ENCODE measurements at places on chromosomes 5 and 9.
A peak's percentile ranks its signal among the peaks of the same experiment; 100 is the strongest.

GRCh38 chr5:180119903-180120236 lies 48.3 kb upstream of the RNF130 start:
- DNase-seq: no peak

DNA sequence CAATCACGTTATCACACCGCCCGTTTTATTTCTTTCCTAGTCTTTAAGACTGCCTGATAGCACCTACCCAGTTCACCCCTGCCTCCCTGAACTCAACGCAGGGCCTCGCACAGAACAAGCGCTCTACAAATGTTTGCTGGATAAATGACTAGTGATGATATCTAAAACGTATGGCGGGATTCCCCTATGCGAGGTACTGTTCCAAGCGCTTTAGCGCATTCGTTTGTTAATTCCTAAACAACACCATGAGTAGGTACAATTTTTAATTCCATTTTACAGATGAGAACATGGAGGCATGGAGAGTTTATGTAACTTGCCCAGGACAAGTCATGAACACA lies 6.6 kb downstream of the POU4F3 start:
- DNase-seq: no peak

DNA sequence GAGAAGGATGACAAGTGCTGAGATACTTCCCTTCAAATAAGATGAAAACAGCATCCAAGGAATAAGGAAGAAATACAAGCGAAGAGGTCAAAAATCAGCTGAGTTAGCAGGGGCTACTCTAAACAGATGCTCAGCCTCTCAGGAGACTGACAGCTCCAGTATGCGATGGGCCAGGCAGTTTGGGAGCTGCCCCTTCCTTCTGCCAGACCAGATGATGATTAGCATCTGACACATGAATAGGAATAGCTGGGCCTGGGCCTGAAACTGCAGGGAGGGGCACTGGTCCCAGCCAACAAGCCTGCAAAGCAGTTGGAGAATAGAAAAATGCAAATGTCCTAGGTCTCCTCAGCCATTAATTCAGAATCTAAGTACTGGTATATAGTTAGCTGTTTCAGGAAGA lies 13.1 kb upstream of the MAP3K1 start:
- DNase-seq: no peak

DNA sequence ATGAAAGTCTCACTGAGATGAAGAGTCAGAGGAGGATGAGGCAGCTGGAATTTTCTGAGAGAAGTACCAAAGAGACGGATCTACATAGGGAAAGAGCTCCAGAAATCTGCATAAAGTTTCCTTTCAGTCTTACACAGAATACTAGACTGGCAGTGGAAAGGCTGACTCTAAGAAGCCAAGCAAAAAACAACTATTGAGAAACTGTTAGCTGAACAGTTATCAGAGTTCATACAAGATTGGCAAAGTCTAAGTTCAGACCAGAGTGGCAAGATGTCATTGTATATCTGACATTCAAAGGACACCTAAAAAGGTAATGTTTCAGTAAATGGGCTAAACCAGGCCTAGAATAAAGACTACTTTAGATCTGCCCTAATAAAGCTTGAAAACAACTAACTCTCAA lies 209.0 kb downstream of the KIAA0825 start:
- DNase-seq: no peak

DNA sequence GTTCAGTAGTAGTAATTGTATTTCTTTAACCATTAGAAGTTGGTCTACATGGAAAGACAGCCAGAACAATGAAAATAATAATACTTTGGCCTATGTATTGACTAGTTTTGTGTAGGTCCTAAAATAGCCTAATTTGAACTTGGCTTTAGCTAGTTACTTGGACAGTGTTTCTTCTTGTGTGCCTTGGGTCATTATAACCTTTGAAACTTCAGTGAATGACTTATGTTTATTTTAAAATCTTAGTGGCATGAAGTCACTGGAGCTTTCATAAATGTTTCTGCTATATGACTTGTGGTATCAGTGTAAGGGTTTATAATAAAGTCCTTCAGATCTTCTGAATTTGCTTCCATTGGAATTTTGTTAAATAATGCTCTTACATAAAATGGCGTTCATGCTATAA lies 2.6 kb upstream of the FAM120AOS start:
- no peak for DNase-seq

GRCh38 chr5:119515192-119515591 lies 62.9 kb downstream of the HSD17B4 start:
- DNase-seq: peak; percentile 12

DNA sequence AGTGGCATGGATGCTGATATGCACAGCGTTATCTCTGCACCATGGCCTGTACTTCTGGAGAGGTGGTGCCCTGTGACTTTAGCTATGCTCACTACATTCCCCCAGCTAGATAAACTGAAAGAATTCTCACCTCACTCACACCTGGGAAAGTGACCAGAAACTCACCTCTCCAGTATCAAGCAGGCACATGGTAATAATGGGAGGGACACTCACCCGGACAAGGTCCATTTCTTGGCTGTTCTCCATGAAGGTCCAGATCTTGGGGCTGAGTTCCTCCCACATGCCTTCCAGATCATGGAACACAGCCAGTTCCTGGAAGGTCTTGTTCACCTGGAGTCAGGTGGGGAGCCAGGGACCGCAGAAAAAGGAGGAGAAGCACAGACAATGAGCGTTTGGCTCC lies 72.8 kb downstream of the NIPSNAP3B start:
- DNase-seq: no peak

DNA sequence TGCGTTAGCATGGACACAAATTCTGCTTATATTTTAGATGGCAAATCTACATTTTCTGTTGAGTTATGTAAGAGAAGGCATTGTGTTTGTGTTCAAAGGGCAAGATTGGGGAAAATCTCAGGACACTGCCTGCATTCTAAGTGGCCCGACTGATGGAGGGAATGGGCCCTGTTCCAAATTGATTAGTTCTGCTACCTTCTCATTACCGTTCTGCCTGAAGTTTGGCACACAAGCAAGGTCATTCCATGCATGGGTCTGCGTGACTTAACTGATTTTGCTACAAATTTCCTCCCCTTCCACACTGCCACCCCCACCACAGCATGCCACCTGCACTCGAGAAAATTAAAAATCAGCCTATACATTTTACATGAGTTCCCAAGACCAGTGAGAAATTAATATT lies 409.9 kb downstream of the BRINP1 start:
- no peak for DNase-seq

GRCh38 chr9:134522502-134522848 lies 119.1 kb upstream of the COL5A1 start:
- DNase-seq: no peak

DNA sequence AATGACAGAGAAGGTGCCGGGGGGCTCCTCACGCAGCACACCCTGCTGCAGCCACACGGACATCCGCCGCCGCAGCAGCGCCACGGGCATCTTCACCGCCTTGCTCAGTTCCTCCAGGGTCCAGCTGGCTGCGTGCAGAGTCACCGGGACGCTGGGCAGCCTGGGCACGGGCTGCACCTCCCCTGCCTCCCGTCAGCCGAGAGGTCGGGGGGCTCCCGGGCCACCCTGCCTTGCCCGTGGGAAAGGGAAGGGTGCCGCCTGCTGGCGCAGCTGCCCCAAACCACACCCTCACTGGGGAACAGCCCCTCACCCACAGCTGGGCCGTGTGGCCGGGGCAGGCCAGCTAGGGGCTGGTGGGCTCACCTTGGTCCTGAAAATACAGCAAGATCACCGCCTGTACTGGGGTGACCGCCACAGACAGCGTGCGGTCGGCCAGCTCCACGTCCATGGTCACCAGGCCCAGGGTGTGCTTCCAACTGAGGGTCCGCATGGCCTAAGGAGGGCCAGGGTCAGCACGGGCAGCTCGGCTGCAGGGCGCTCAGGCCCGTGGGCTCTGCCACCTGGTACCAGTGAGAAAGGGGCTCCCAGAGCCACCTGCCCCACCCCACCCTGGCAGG lies 3.6 kb upstream of the TMEM210 start:
- DNase-seq: no peak

DNA sequence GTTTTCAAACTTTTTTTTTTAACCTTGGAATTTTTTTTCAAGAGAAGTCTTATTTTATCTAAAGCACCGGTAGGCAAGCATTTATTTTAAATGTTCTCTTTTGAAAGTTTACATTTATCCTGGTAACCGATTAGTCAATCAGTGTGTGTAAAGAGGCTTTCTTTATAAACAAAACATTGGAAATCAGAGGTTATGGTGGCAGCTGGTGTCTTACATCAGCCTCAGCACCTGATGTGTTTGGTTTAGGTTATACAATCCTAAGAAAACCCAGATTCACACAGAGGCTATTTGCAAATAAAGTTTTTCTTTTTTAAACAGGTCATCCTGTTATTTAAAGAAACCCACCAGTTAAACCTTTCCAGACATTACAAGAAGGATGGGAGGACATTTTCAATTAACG lies 173.3 kb upstream of the GDNF start:
- no peak for DNase-seq

DNA sequence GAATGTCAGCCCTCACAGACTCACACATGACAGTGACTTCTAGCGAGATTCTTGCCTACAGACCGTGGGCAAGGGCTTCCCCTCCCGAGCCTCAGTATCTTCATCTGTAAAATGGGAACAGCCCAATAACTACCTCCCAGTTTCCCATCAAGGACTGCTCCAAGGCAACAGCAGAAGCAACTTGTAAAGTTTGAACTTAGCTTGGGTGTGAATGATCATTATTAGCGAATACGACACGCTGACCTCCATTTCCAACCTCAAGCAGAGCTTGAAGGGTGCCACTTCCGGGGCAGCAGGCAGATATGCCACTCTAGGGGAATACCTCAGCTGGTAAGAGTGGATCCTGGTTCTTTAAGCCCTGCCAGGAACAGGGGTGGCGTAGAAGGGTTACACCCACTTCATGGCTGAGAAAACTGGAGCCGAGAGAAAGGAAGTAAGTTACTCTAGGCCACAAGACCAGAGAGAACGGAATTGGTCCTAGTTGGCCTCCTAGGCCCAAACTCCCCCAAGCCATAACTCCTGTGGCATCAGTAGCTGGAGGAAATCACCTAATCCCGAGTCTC lies 2.0 kb downstream of the RNF44 start:
- DNase-seq: no peak

DNA sequence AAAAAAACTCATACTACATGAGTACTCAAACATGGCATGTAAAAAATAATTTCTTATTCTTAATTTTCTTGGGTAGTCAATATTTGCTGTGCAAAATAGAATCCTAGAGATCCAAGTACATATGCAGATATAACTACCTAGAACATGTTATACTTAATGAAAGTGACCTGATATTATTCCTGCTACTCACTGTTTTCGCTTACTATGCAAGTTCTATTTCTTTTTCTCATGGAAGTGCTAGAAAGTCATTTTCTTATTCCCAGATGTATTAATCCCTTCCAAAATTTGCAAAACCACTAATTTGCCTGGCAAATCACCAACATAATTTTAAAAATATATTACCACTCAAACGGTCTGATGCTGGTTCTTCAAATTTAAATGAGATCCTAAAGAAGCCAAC lies 19.2 kb upstream of the PLAC8L1 start:
- no peak for DNase-seq

GRCh38 chr9:128102861-128103588 lies 24.5 kb downstream of the PTGES2 start:
- DNase-seq: no peak

DNA sequence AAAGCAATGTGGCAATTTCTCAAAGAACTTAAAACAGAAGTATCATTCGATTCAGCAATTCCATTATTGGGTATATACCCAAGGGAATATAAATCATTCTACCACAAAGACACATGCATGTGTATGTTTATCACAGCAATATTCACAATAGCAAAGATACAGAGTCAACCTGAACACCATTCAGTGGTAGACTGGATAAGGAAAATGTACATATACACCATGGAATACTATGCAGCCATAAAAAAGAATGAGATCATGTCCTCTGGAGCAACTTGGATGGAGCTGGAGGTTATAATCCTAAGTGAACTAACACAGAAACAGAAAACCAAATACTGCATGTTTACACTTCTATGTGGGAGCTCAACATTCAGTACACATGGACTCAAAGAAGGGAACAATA lies 21.4 kb upstream of the FYB1 start:
- no peak for DNase-seq

GRCh38 chr9:92279302-92279701 lies 14.2 kb downstream of the IARS1 start:
- no peak for DNase-seq

DNA sequence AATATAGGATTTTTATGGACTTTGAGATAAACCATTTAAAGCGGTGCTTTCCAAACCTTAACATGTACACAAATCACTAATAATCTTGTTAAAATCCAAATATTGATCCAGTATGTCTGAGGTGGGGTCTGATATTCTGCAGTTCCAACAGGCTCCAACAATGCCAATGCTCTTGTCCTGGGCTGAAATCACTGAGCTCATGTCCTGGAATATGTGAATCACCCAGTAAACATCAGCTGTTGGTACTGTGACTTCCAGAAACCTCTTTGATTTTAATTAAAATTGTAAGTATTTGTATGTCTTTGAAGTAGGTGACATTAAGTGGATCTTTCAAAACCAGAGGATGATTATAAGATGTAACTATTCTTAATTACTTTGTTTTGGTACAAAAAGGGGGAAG lies 52.8 kb upstream of the CAST start:
- no peak for DNase-seq

DNA sequence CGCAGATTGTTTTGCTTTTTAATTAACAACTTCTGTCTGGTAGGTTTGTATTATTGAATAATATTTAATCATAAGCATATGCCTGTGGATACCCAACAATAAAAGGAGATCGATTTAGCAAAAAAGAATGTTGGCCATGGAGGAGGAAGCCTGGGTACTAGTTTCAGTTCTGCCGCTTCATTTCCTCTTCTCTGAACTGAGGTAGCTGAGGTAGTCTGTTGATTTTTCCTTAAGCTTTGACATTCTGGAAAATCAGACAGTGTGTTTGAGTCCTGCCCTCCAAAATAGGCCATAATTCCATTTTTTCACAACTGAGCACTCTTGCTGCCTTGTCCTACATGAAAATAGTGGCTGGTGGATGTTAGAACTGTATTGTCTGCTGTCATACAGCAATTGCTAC lies 6.0 kb upstream of the GPR21 start:
- no peak for DNase-seq

- no peak for DNase-seq
These were observed 5.9 kb downstream of the SSNA1 start for GRCh38 chr9:137194388-137194787.

- peak; percentile 57 for DNase-seq
These were observed 50.3 kb downstream of the SLC22A5 start for GRCh38 chr5:132419502-132420468.

GRCh38 chr5:121762426-121762825 lies 89.3 kb upstream of the FTMT start:
- no peak for DNase-seq

DNA sequence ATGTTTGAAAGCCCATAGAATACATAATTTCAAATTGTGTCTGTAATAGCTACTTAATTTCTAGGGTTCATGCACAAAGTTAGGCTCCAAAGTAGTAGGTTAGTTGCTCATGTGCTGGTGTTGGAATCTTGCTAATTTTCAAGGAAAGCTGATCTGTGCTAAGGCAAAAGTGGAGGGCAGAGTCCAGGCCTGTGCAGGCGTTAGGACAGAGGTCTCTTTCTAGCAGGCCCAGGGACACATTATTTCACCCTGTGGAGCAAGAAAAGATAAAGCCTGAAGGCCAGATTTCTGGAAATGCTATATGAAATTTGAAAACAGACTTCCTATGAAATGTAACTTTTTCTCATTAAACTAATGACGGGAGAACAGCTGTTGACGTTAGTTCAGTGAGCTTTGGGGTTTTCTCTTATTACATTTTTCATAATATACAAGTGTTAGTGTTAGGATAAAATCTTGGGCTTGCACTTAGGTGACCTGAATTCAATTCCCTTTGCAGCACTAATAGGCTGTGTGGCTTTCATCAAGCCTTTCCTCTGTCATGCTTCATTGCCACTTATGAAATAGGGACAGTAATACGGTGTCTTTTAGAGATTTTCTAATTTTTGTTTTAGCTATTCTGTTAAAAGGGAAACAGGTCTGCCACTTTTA lies 196.7 kb upstream of the HAPLN1 start:
- DNase-seq: no peak
